NCI-H1436 treated with DMSO at 0.1 percent for 48 hours (cell line): ENCODE measurements at places on chromosomes 11 and 22.

GRCh38 chr11:113202431-113202830 is 112.0 kb upstream of the TTC12 start:
- DNase-seq: no peak

DNA sequence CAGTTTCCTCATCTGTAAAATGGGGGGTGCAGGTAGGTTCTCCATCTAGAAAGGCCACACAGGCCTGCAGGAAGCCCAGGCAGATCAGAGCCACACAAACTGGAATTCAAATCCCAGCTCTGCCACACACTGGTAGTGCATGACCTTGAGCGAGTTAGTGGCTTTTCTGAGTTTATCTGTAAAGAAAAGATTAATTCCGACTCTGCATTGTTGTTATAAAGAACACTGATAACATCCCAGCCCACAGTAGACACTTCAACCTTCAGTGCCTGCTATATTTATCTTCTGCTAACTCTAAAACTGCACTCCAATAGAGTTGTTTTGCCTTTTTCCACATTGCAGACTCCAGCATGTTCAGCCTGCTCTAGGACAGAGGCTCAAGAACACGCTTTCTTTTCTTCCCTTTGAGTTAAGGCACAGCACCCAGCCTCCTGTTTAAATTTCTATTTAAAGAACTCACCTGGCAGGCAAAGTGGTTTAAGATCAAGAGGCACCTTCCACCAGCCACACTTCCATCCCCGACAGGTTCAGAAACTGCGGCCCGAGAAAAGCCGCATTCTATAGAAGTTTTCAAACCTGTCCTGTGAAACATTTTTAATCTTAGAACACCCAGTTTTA is 133.9 kb downstream of the PLEKHA7 start:
- DNase-seq: no peak

- no peak for DNase-seq
Measured at GRCh38 chr11:45622861-45623260, 42.6 kb downstream of the CHST1 start.

DNA sequence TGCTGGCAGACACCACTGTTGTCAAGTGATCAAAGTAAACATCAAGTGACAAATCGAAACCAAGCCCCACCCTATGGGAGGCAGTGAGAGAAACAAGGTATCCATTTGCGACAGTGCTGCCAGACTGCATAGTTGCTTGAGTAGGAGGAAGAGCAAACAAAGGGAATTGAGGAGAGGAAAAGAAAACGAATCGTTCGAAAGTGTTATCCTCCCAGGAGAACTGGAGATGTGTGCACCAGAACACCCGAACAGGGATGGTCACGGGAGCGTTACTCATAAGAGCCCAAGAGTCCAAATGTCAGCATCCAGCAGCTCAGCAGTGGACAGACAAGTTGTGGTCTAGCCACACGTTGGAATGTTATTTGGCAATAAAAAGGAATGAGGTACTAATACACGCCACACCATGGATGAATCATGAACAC is 58.4 kb upstream of the NUP50 start:
- no peak for DNase-seq

DNA sequence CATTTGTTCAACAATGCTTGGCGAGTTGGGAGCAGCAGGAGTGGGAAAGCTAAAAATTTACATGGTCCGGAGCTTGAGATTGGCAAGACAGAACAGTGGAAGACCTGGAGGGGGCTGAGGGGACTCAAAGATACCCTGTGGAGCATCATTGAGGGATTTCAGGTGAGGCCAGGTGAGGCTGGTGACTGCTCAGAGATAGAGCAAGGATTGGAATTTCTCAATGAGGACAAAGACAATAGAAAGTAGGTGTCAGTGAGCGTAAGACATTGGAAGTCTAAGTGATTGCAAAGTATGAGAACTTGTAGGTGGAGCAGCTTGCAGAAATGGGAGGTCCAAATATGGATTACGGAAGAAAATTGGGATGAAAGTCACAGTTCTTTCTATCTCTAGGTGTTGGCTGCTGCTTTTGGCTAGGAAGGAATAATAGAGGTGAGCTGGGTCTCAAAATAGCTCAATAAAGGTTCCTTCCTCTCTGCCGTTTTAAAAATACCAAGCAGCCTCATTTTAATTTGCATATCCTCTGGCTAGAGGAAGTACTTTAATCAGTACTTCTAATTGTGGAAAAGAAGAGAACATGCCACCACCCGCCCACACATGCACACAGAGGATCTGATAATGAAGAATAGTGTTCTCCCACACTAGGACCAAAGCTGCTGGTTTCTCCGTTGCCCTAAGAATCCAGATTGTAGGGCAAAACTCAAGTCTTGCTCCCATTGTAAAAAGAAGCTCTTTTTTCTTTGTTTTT is 41.8 kb upstream of the SORL1-AS1 start:
- DNase-seq: no peak
